ENCODE measurements at places on chromosomes 3 and 15.

DNA sequence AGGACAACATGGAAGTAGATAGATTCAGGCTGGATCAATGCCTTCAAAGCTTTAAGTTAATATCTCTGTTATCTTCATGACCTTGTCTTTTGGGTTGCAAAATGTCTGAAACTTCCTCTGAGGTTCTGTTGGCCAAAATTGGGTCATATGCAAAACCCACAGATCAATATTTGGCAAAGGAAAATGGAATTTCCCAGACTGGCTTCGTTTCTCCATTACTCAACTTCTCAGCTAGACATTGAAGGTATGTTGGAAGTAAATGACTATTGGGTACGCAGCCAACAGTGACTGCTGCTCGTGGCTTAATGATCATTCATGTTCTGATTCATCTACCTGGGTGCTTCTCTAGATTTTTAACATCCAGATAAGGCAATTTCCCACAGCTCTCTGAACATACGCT, 675.4 kb upstream of the SGO1 start:
- DNase-seq: no peak

DNA sequence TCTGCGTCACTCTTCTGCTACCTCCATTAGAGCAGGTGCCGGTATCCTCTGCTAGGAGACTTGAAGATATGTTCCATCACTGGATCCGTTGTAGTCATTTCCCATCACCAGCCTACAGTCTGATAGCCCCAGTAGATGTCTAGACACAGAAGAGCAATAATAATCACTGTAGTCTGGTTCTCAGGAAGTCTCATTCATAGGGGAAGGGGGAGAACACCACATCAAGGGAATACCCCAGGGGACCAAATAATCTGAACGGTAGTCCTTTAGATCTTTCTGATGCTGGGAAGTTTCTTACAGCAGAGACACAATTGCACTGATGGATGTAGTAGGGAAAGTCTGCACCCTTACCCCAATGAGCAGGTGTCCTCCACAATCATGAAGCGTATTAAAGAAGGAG, 595.0 kb downstream of the EPHA3 start:
- no peak for DNase-seq

- no peak for DNase-seq
These were observed 60.1 kb upstream of the DAZL start for GRCh38 chr3:16665282-16665741.

- no peak for DNase-seq
These were observed 251.3 kb upstream of the NR2E3 start for GRCh38 chr15:71559098-71559497.

DNA sequence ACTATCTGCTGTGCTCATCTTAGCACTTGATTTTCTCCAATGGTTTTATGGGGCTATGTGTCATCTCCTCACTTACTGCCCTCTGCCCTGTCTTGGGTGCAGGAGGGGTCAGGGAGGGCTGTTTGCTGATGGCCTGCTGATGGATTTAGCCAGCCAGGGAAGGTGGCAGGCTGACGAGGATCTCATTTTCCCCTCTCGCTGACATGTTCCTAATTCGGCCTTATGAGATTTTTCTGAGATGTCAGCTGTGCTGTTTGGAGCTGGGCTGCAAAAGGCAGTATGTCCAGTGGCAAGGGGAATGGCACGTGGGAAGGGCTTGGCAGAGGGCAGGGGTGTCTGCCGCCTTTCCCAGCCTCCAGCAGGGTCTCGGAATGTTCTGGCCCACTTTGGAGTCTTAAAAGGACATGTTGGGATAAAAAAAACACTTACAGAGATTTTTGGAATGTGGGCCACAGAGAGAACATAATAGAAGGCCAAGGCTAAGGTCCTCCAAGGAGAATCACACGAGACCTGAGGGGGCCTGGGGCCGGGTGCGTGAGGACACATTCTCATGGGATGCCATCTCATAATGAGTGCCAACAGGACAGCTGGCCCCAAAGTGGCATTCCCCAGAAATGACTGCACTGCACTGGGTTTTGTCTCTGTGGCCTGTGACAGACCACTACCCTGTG, 303.8 kb downstream of the TLE3 start:
- no peak for DNase-seq

- DNase-seq: no peak
These were observed 142.5 kb upstream of the LMCD1 start for GRCh38 chr3:8359133-8359532.

DNA sequence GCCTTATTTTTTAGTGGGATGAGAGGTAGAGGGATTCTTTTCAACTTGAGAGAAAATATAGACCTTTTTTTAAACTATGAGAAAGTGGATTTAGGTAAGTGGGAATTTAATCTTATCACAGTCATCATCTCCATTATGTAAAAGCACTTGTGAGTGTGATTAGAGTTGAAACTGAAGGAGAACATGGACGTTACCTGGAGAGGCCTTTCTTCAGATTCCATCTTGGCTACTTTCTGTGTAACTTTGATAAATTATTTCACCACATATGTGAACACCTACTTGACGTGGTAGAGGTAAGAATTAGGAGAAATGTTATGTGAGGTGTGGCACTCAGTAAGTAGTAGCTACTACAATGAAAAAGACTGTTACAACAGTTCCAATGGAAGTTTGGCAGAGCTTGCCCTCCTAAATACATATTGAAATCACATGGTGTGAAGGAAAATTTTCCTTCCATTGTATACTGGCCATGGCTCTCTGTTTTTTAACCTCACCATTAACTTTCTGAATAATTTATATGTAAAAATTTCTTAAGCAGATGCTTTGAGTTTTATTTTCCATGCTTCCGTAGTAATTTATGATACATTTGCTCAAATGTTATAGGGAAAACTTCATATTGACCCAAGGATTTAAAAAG, 193.3 kb downstream of the FNDC3B start:
- DNase-seq: no peak

DNA sequence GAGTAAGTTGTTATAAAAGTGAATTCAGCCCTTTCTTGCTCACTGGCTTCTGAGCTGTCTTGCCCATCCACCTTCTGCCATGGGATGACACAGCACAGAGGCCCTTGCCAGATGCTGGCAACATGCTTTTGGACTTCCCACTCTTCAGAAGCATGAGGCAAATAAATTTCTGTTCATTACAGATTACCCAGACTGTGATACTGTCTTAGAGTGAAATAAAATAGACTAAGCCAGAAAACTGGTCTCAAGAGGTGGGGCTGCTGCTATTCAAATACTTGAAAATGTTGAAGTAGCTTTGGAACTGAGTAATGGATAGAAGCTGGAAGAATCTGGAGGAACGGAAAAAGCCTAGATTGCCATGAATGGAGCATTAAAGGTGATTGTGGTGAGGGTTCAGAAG, 170.4 kb downstream of the ZMAT3 start:
- no peak for DNase-seq
